ENCODE measurements at places on chromosomes 2 and 18. TPM values are rescaled to one million over a fixed set of nuclear protein-coding genes. Genes with fewer than 3 reads are reported as not detected.

PROM2 gene
- 1.4 TPM for total RNA-seq

AGXT gene
- total RNA-seq, result not detected

RFTN2 gene
- total RNA-seq, result not detected

DSG4 gene
- total RNA-seq, result not detected

PLGLB1 gene
- total RNA-seq, result 0.85 TPM

DYNAP gene
- total RNA-seq, result not detected

AKAIN1 gene
- total RNA-seq, result not detected

SRSF7 gene
- 415 TPM for total RNA-seq

STK17B gene
- total RNA-seq, result 131 TPM

GAREM1 gene
- not detected for total RNA-seq

RGPD3 gene
- 0.21 TPM for total RNA-seq

Data from activated CD4-positive, alpha-beta T cell treated with anti-CD3 and anti-CD28 coated beads, Interleukin-2, amount 10 ng/mL, durations not matched to agents 24 days and 14 days (primary cell).